ENCODE measurements at places on chromosomes 6 and 20.

GRCh38 chr6:110190726-110191125 is 10.5 kb downstream of the CDC40 start:
- H3K27me3 ChIP-seq = no peaks in the 10 kb centered on the region
- H3K27ac ChIP-seq = no peak overlapping the region
- no peak for DNase-seq
- no peaks in the 10 kb centered on the region for H3K4me1 ChIP-seq
- no peak overlapping the region for H3K4me3 ChIP-seq

DNA sequence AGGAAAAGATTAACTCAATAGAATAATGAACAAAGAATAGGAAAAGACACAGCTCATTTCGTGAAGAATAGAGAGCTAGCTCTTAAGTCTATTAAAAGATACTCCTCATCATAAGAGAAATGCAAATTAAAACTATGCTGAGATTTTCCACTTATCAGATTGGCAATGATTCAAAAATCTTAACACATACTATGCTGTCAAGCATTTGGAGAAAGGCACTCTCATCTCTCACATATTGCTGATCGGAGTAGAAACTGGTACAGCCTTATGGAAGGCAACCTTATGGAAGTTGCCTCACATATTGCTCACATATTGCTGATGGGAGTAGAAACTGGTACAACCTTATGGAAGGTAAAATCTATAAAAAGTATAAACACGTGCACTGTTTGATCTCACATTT is 21.4 kb upstream of the PLAGL1 start:
- no peaks in the 10 kb centered on the region for H3K27me3 ChIP-seq
- no peaks in the 10 kb centered on the region for H3K36me3 ChIP-seq
- DNase-seq = no peak
- H3K27ac ChIP-seq = no peak overlapping the region
- H3K4me3 ChIP-seq = no peak overlapping the region

DNA sequence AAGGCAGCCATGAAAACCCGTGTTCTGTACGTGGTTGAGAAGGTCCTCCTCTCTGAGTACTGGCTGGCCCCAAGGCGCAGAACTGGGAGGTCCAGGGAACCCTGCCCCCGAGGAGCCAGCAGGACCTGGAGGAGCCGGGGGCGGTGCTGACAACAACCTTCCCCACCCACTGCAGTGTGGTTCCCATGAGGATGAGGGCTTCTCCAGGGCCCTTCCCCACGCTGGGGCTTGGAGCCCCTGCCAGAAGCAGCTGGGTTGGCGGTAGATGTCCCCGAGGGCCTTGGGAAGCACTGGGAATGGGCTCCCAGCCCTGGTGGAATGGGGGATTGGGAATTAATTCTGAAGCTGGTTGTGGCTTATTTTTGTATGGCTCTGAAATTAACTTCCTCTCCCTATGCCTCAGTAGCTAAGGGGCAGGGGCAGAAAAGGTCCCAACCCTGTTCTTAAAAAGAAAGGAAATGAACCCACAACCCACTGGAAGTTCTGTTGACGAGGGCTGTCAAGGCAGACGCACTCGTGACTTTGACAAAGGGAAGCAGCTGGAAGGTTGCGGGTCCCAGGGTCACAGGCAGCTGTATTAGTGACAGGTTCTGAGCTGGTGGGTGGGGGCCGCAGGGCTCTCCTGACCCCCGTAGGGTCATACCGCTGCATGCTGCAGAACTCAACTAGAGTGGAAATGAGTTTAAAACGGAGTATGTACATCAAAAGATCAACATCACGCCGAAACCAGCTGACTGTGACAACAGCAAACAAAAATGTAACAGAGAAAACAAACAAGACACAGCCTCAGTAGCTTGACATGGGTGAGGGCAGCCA is 13.9 kb upstream of the HELZ2 start:
- H3K4me3 ChIP-seq = no peak overlapping the region
- no peaks in the 10 kb centered on the region for H3K36me3 ChIP-seq
- H3K4me1 ChIP-seq = peaks cover 6% of the 10 kb centered on the region
- H3K27me3 ChIP-seq = peaks cover 9% of the 10 kb centered on the region
- peak; percentile 56 for DNase-seq

- DNase-seq = no peak
- H3K27ac ChIP-seq = no peak overlapping the region
- no peaks in the 10 kb centered on the region for H3K4me1 ChIP-seq
- H3K4me3 ChIP-seq = no peak overlapping the region
- H3K27me3 ChIP-seq = peaks cover 9% of the 10 kb centered on the region
- no peaks in the 10 kb centered on the region for H3K36me3 ChIP-seq
Measured at GRCh38 chr20:39298571-39299506, 336.7 kb downstream of the DHX35 start.

- peak; percentile 77 for DNase-seq
- H3K27ac ChIP-seq = no peak overlapping the region
- no peaks in the 10 kb centered on the region for H3K27me3 ChIP-seq
- no peaks in the 10 kb centered on the region for H3K4me1 ChIP-seq
Measured at GRCh38 chr6:39166189-39166911, 51.4 kb upstream of the SAYSD1 start.

DNA sequence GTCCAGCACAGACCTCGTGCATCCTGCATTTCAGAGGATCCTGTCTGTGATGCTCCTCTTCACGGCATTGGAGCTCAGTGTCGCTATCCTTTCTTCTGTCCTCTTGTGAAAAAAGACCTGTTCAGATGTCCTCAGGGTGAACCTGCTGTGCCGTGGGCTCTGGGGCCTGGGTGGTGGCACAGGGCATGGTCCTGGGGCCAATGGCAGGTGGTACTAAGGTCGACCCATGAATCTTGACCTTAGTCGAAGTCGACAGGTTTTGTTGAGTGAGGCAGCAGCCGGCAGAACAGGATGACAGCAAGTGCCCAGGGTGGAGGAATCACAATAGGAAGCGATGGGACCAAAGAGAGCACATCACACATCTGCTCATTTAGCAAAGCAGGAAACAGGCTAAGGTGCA is 22.0 kb upstream of the MAS1L start:
- no peaks in the 10 kb centered on the region for H3K4me1 ChIP-seq
- H3K27ac ChIP-seq = no peak overlapping the region
- no peak overlapping the region for H3K4me3 ChIP-seq
- H3K27me3 ChIP-seq = no peaks in the 10 kb centered on the region

DNA sequence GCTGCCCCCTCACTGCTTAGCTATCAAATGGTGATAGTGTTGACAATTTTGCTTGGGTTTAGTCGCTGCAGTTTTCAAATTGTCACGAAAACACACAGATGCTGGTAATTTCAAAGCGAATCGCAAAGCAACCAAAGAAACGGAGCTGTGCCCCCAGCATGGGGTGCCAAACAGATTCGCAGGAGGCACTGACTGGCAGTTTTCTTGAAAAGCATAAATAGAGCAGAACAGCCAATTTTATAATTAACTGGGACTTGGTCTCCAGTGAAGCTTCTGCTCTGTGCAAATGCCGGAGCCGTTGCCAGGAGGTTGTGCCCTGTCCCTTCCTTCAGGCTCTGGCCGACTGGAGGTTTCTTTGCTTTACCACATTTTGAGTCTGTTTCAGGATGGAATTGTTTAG is 18.8 kb downstream of the ARHGAP40 start:
- H3K4me3 ChIP-seq = no peak overlapping the region
- H3K36me3 ChIP-seq = no peaks in the 10 kb centered on the region
- H3K27ac ChIP-seq = no peak overlapping the region
- H3K4me1 ChIP-seq = no peaks in the 10 kb centered on the region
- peaks cover 24% of the 10 kb centered on the region for H3K27me3 ChIP-seq

DNA sequence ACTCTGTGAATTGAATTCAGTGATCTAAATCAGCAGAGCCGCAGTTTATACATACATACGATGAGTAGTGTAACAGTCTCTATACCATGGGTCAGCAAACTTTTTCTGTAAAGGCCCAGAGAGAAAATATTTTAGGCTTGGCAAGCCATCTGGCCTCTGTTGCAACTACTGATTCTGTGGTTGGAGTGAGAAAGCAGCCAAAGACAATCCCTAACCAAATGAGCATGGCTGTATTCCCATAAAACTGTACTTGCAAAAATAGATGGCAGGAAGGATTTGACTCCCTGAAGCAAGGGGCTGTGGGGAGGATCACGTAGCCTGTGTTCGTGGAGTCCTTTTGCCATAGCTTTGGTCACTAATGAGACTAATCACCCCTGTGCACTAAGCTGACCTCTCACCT is 17.9 kb upstream of the MOCS1 start:
- no peak overlapping the region for H3K4me3 ChIP-seq
- H3K27ac ChIP-seq = no peak overlapping the region
- H3K36me3 ChIP-seq = no peaks in the 10 kb centered on the region
- no peaks in the 10 kb centered on the region for H3K27me3 ChIP-seq

DNA sequence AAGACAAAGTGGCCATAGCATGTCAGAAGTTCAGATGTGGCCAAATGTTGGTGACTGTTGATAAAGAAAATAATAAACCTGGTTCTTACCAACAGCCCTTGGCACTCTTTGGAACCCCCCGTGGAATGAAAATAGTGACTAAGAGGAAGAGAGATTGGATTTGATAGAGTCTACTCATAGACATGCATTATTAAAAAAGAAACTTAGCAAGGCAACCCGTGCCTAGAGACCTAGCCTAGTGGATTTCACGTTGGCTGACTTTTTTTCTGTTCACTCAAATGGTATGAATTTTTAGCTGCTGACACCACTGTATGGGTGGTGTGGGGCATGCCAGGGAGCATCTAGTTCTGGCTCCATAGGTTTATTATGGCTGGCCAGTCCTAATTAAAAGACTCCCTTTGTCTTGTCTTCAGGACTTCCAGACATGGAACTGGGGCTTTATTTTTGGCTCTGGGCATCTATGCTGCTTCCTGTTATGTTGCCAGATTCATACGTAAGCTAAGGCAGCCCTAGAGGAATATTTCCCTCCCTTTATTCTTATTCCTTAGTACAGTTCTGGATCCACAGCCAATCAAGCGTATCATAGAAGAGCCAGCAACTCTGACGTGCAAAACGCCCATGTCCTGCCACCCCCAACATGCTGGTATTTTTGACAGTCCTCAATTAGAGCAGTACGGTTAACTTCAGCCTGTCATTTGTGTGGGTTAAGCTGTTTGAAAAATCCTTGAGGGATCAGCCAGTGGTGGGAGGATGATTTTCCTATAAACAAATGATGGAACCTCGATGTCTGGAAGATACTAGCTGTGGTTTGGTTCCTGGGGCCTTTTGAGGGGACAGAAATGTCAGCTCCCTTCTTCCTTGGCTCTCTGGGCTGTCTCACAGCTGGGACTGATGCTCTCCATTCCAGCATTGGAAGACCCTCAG is 127.5 kb downstream of the ISM1 start:
- H3K4me3 ChIP-seq = no peak overlapping the region
- H3K4me1 ChIP-seq = no peaks in the 10 kb centered on the region
- H3K27me3 ChIP-seq = no peaks in the 10 kb centered on the region
- no peak for DNase-seq
- H3K27ac ChIP-seq = no peak overlapping the region

DNA sequence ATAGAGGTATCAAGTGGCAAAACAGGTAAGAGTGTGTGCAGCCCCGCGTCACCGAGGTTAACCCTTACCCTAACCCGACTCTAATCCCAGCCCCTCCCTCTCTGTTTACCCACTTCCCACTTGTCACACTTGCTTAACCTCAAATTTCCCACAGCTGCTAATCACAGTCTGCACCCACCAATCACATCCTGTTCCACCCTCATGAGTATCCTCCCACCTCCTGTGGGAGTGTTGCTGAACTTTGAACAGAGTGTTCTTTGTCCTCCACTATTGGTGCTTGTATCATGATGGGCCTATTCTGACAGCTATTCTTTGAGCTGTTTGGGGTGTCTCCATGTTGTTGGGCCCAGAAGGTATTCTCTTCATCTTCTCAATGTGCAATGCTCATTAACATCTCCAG is 487.8 kb downstream of the PTPRT start:
- no peaks in the 10 kb centered on the region for H3K4me1 ChIP-seq
- H3K27ac ChIP-seq = no peak overlapping the region

- H3K4me1 ChIP-seq = peaks cover 15% of the 10 kb centered on the region
- DNase-seq = no peak
- no peaks in the 10 kb centered on the region for H3K27me3 ChIP-seq
- no peak overlapping the region for H3K4me3 ChIP-seq
Measured at GRCh38 chr6:137002505-137002904, 42.3 kb downstream of the IL20RA start.

DNA sequence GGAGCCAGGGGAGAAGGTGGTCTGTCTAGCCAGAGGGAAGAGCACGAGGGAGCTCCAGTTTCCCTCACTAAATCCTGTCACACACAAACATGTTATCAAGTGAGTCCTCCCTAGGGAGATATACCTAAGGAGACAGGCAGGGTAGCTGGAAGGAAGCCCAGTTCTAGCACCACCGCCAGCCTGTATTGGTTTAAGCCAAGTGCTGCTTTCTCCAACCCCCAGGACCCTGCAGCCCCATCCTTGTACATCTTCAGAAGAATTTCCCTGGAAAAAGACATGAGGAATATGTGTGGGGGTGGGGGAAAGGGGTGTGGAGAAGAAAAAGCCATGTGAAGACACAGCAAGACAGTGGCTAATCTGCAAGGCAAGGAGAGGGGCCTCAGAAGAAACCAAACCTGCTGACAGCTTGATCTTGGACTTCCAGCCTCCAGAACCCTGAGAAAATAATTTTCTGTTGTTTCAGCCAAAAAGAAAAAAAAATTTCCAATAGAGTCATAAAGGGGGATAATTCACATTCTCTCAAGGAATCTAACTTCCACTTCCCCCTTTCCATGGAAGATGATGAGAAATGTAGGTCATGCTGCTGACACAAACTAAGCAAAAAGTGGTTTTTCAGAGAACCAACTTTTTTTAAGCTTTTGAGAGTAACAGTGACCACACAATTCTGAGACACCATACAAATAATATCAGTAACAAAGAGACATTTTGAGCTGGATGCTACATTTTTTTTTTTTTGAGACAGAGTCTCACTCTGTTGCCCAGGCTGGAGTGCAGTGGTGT is 103.2 kb upstream of the PRDM1 start:
- no peak overlapping the region for H3K27ac ChIP-seq
- no peak for DNase-seq
- no peaks in the 10 kb centered on the region for H3K27me3 ChIP-seq
- no peaks in the 10 kb centered on the region for H3K36me3 ChIP-seq
- no peaks in the 10 kb centered on the region for H3K4me1 ChIP-seq

GRCh38 chr20:56439771-56440291 is 27.8 kb downstream of the CASS4 start:
- H3K4me3 ChIP-seq = no peak overlapping the region
- DNase-seq = peak; percentile 100
- no peaks in the 10 kb centered on the region for H3K36me3 ChIP-seq
- H3K4me1 ChIP-seq = peaks cover 52% of the 10 kb centered on the region

DNA sequence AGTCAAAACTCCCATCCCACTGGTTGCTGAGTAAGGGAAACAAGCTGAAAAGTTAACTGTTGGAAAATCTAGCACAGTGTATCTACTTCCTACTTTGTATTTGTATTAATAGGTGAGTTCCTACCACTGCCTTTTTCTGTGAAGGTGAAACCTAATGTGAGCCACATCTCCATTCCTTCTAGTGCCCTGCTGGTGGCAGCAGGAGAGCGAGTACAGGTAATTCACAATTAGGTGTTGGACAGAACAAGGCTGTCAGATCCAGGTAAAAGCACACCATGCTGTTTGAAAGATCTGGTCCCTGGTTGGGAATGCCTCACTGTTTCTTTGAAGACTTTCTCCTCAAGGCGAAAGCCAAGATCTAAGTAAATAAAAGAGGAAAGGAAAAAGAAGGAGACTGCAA is 528.4 kb downstream of the PKHD1 start:
- no peaks in the 10 kb centered on the region for H3K4me1 ChIP-seq
- no peaks in the 10 kb centered on the region for H3K36me3 ChIP-seq
- no peak overlapping the region for H3K4me3 ChIP-seq
